ENCODE measurements at places on chromosomes 6 and 20.
A peak's percentile ranks its signal among the peaks of the same experiment; 100 is the strongest.

DNA sequence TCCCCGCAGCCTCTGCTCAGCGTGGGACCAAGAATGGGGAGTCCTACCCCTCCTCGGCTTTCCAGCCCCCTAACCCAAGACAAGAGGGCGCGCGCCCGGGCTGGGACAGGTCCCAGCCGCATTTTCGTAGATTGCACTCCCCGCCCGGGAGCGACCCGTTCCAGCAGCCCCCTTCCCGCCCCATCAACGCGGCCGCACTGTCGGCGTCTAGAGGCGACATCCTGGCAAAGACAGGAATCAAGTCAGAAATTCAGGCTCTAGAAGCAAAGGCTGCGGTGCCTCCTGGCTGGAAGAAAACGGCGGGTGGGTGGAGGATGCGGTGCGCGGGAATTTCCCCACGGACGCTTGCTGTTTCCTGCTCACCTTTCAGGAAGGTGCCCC lies 957 bp downstream of the PROKR2 start:
- DNase-seq, result no peak

DNA sequence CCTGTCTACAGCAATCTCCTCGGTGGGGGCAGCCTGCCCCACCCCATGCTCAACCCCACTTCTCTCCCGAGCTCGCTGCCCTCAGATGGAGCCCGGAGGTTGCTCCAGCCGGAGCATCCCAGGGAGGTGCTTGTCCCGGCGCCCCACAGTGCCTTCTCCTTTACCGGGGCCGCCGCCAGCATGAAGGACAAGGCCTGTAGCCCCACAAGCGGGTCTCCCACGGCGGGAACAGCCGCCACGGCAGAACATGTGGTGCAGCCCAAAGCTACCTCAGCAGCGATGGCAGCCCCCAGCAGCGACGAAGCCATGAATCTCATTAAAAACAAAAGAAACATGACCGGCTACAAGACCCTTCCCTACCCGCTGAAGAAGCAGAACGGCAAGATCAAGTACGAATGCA lies 19.4 kb downstream of the PRDM1 start:
- no peak for DNase-seq

GRCh38 chr6:157638779-157639178 lies 184.3 kb upstream of the SNX9 start:
- DNase-seq, result no peak

- peak; percentile 9 for DNase-seq
Observed at GRCh38 chr6:10510592-10511367, 10.4 kb upstream of the GCNT2 start.

GRCh38 chr20:5504061-5504739 lies 187.4 kb upstream of the PROKR2 start:
- DNase-seq, result no peak

DNA sequence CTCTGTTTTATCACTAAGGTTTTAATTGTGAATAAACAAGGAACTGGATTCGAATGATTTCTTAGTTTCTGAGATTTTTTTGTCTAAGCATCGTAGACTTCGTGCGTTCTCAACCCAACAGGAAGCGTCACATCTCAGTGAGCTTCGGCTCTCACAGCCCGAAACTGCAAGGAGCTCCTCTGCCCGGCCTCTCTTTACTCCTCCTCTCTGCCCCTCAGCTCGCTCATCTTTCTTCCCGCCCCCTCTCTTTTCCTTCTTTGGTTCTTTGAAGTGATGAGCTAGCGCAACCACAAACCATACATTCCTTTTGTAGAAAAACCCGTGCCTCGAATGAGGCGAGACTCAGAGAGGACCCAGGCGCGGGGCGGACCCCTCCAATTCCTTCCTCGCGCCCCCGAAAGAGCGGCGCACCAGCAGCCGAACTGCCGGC lies 480 bp upstream of the NT5E start:
- no peak for DNase-seq

DNA sequence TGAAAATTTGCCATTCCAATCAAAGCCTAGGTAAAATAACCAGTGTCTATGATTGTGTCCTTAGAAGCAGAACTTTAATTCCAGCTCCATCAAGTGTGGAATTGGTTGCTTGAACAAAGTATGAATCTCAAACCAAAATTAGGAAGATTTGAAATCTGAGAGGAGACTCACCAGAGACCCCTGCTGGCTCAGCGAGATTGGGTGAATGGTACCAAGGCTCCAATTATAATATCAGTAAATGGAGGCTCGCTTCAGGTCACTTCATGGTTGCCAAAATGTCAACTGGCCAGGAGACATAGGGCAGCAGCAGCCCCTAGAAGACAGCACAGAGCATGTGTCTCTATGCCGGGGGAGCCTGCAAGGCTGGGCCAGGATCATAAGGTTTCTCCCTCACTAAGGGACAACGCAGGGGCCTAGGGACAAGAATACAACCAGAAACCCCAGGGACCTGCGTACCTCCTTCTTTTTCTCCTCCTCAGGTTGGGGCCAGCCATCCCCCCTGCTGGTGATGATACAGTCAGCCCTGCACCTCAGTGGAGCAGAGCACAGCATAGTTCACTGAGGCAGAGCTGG lies 14.0 kb downstream of the RBL1 start:
- peak; percentile 50 for DNase-seq

DNA sequence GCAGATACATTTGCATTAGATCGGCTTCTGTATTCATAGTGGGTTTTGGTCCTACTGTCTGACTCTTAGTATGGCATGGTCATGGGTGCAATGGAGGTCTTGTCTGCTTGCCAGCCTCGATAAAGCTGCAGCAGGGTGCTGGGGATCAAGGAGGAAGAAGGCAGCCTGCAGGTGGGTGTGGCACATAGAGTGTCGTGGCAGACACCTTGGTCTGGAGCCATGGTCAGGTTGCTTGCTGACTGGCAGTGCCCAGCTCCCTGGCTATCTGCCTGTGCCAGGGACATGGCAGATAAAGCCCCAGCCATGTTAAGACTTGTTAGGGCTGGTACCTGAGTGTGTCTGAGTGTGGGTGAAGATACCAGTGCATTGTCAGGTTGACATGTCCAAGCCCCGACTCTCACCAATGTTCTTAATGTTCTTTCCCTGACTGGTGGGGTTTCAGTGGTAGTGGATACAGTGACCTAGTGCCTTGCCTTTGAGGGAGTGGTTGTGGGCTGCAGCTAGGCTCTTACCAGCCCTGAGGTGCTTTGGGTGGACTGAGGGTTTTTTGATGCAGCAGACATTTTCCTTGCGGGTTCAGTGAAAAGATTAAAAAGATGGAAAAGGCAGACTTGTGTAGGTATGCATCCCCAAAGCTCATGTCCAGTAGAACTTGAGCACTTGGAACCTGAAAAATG lies 1.8 kb downstream of the FAM83D start:
- no peak for DNase-seq

DNA sequence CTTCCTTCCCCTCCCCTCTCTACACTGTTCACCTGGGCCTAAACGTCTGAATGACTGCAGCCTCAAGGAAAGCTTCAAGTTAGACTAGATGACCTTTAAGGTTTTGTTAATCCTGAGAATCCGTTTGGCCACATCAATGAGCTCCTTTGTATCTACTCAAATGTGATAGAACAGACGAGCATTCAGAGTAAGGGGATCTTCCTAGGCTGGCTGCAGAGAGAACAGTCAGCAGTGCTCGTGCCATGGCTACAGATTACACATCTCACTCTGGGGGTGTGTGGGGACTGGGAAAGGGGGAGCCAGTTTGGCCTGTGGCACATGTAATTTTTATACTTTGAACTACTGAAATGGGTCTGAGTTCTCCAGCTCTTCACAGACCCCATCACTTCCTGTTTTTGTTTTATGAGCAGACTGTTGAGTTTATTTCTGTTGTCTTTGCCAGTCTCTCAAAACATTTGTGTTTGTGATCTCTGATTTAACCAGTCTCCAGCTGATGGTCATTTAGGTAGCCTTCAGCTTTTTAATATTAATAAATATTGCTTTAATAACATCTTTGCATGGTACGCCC lies 50.9 kb downstream of the KCNS1 start:
- DNase-seq, result no peak

DNA sequence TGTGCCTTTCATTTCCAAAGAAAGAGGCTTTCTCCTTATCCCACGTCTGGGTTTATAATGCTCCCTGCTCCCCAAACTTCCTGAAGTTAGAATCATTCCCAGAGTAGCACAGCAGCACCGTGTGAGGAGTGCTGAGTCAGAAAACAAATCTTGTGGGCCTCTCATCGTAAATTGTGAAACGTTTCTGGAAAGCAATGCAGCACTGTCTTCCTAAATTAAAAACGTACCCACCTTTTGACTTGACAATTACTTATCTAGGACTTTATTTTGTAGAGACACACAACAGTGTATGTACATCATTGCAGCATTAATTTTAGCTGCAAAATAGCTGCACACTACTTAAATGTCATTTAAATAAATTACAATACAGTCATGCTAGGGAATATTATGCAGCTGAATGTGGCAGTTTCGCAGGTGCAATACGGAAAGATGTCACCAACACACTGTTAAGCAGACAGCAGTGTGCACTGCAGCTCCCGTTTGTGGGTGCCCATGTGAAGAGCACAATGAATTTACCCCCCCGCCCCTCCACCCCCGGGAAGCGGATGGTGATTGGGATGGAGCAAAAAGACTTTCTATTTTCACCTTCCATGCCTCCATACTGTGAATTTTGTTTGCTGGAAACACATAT lies 30.8 kb downstream of the RRBP1 start:
- no peak for DNase-seq

GRCh38 chr6:167861424-167861823 lies 34.7 kb downstream of the AFDN start:
- no peak for DNase-seq

DNA sequence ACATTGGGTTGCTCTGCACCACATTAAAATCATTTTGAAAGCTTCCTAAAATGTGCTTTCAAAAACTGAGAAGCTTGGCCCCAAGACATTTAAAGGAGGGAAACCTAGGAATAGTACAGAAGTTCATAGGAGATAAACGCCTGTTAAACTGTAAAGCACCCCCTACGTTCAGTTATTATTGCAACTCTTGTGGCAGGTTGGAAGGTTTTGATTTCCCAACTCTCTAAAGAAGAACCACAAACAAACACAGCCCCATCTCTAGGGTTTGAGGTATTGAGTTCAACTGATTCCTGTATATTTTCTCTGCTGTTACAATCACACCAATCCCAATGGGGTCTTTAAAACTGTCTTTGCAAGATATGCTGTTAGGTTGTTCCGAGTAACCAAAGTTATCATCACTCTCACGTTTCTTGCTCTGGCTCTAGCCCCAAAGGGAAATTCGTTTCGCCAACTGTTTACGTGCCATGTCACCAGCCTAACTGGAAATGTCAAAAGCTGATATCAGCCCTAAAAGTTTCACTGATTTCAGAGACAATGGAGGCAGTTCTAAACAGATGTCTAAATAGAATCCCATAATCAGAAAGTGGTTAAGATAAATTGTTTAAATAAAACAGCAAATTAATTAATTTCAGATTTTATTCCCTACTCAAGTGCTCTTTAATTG lies 12.1 kb downstream of the TFAP2A start:
- no peak for DNase-seq

DNA sequence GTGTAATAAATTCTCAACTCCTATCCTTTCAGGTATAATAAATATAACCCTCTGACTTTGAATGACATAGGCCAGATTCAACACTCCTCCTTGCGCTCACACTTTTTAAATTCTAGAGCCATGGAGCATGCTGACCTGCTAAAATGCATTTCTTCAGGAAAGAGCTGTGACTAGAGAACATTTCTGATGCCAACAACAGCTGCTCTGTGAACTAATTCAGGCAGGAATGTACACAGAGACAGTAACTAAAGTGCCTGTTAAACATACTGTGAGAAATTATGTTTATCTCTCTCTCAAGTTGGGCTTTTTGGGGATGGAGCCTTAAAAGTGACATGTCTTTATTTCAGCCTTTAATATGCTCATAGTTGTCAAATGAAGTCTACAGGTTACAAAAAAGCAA lies 8.3 kb downstream of the NHSL1 start:
- DNase-seq, result no peak

DNA sequence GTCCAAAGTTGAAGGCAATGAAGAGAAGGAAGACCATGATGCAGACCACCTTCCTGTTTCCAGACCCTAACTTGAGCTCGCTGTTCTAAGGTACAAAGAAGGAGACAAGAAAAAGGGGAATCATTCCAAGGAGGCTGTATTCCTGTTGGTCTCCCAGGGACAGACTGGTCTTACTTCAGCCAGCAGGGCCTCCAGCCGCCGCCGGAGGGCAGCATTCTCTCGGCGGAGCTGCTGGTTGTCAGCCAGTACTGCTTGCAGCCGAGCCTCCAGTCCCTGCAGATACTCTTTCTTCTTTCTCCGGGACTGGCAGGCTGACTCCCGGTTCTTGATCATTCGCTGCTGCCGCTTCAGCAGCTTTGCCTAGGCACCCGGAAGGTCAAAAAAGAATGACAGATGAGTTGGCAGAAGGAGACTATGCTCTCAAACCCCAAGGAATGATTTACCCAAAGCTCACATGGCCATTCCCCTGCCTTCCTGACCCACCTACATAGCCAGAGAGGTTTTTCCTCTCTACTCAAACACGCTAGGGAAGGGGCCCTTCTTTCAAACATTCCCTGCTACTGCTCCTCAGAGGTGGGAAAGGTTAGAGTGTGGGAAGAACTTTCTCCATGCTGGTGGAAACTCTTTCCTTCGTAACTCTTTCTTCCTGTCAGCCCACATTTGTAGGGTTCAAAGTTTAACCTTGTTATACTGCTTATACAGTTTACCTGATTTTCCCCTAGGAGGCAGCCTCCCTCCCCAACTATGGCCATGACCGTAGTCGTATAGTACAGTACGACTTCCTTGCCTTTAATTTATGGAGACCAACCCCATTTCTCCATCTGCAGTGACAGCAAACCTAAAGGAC lies 9.0 kb downstream of the ATF6B start:
- peak; percentile 57 for DNase-seq

- DNase-seq, result no peak
Observed at GRCh38 chr6:163986313-163986712, 571.8 kb downstream of the QKI start.

DNA sequence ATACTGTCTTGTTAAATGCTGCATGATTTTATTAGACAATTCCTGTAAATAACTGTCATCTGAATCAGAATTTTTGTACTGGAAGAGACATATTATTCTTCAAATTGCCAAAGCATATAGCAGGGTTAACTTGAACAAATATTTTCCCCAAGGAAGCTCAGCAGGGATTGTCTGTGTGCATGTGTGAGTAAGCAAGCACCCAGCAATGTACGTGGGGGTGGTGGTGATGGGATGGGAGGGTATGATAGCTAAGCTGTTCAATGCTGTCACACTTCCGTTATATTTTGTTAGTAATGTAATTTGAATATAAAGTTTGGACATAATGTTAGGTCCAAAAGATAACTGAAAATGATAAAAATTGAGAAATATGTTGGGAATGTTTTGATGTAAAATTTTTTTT lies 118.1 kb downstream of the MYB start:
- DNase-seq, result no peak

- DNase-seq, result no peak
Observed at GRCh38 chr6:145602726-145603326, 132.5 kb downstream of the EPM2A start.

- DNase-seq, result no peak
Observed at GRCh38 chr6:44111434-44112417, 15.5 kb downstream of the MRPL14 start.

GRCh38 chr6:161057103-161058091 lies 65.8 kb downstream of the MAP3K4 start:
- DNase-seq, result no peak

Data from activated CD4-positive, alpha-beta T cell treated with anti-CD3 and anti-CD28 coated beads, Interleukin-2, amount 50 U/mL, for 4 hours (primary cell).